ENCODE measurements at places on chromosomes 16 and 17.

DNA sequence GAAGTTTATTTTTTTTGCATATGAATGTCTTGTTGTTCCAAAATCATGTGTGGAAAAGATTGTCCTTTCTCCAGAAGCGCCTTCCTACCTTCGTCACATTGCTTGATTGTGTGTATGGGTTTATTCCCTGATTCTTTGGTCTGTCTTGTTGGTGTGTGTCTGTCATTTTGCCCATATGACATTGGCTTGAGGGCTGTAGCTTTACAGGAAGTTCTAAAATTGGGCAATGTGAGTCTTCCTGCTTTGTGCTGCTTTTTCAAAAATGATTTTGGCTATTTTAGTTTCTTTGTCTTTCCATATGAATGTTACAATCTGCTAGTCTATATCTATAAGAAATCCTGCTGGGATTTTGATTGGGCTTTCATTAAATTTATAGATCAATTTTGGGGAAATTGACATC, 217.2 kb downstream of the SNX29 start:
- DNase-seq, result no peak

GRCh38 chr17:17258998-17259397, 22.0 kb upstream of the FLCN start:
- DNase-seq, result no peak

- no peak for DNase-seq
Measured at GRCh38 chr16:76535-77272, 1.3 kb upstream of the MPG start.

DNA sequence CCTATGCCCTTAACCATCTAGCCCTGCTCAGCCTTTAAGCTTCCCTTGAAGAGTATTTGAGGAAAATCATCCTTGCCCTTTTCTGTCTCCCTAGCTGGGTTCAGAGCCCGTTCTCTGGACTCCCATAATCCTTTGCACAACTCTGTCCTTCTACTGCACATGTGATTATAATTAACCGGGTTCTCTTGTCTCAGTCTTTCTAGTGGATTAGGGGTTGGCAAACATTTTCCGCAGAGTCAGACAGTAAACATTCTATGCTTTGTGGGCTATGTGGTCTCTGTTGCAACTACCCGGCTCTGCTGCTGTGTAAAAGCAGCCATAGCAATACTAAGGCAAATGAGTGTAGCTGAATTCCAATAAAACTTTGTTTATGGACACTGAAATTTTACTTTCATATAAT, 80.0 kb downstream of the CDRT15 start:
- no peak for DNase-seq

- DNase-seq, result no peak
Measured at GRCh38 chr16:85054948-85055492, 27.4 kb downstream of the KIAA0513 start.

GRCh38 chr17:74484066-74484465, 17.6 kb downstream of the CD300A start:
- no peak for DNase-seq

GRCh38 chr16:72172105-72173034, at the start of gene PMFBP1:
Gene PMFBP1 (minus strand): TSS chr16:72172155. CDS start chr16:72171208, 947 bp downstream.
- DNase-seq, result peak; percentile 43

- no peak for DNase-seq
Measured at GRCh38 chr17:47654991-47655390, 5.3 kb downstream of the KPNB1 start.

All from stimulated activated CD4-positive, alpha-beta T cell treated with anti-CD3 and anti-CD28 coated beads, Interleukin-1b, Interleukin-23, amount 100 ng/mL, for 48 hours (primary cell).